SK-N-SH (cell line): ENCODE measurements at places on chromosomes 3 and 15. TPM values are rescaled to one million over a fixed set of nuclear protein-coding genes. Genes with fewer than 3 reads are reported as not detected.

DNA sequence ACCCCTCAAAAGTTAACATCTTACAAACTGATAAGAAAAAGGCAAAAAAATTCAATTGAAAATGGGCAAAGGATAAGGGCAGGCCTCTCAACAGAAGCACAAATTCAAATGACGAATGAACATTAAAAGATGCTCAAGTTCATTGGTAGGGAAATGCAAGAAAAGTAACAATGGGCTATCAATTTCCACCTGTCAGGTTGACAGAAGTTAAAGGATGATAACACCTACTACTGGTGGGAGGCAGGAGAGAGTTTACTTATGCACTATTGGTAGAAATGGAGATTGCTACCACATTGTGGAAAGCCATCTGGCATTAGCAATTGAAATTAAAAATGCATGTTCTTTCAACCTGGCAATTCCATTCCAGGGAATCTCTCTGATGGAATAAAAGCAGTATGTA lies 35.6 kb upstream of the TNFAIP8L3 start:
- no peak for DNase-seq

GRCh38 chr15:73983211-73983727 lies 8.8 kb downstream of the STOML1 start:
- peak; percentile 49 for DNase-seq

The ZNF80 gene
- not detected in 2 replicates for polyA plus RNA-seq

The RBSN gene
- polyA plus RNA-seq: 4.7 and 6.2 TPM in 2 replicates

The NEK11 gene
- polyA plus RNA-seq: 4.7 and 6.3 TPM in 2 replicates

The DZIP1L gene
- polyA plus RNA-seq: 6.4 and 8.0 TPM in 2 replicates

The GADL1 gene
- not detected in 2 replicates for polyA plus RNA-seq
